ENCODE measurements at places on chromosomes 12 and 14. TPM values are rescaled to one million over a fixed set of nuclear protein-coding genes. Genes with fewer than 3 reads are reported as not detected.

GPD1 gene
- total RNA-seq: 0.29 TPM

DNA sequence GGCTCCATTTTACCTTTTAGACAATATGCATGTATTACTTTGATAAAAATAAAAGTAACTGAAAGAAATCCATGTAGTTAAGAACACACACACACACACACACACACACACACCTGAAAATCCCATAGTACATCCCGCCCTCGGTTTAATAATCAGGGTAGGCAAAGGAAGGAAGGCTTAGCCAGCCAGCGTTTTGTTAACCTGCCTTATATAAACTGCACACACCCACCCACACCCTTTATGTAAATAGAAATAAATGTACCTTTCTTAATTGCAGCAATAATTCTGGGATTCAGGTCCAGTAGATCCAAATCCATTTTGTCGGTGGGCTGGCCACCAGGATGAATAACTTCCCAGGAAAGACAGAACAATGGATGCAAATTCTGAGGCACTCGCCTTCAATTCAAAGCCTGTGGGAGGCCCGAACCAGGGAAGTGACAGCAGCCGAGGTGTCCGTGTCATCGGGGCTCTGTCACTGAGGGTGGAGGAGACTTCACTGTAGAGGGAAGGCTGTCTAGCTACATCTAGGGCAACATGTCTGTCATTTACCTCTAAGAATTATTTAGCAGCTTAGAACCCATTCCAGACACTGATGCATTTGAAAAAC, 4.4 kb downstream of the XRCC3 start:
- H3K27ac ChIP-seq: no peak overlapping the region
- no peaks in the 10 kb centered on the region for H3K27me3 ChIP-seq
- H3K4me1 ChIP-seq: peaks cover 69% of the 10 kb centered on the region
- DNase-seq: no peak
- H3K4me3 ChIP-seq: no peak overlapping the region
- peaks cover 19% of the 10 kb centered on the region for H3K36me3 ChIP-seq

DNA sequence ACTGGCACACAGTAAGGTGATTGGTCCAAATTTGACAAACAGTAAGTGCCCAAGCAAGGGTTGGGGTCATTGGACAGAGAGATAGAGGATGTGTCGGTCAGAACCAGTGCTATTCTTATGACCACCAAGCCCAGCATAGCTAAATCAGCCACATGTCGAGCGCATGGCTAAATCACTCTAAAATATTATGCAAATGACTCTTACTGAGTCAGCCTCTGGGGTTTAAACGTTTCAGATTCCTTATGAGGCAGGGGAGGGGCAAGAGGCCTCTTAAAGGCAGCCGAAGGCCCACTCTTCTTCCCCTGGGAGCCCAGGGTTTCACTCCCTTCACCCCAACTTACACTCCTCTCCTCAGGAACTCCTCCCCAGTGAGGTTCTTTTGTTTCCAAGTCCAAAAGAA, 603 bp upstream of the ENDOU start:
- H3K36me3 ChIP-seq: peaks cover 6% of the 10 kb centered on the region
- no peak for DNase-seq
- H3K27me3 ChIP-seq: no peaks in the 10 kb centered on the region
- H3K4me1 ChIP-seq: peaks cover 16% of the 10 kb centered on the region
- H3K4me3 ChIP-seq: no peak overlapping the region

DNA sequence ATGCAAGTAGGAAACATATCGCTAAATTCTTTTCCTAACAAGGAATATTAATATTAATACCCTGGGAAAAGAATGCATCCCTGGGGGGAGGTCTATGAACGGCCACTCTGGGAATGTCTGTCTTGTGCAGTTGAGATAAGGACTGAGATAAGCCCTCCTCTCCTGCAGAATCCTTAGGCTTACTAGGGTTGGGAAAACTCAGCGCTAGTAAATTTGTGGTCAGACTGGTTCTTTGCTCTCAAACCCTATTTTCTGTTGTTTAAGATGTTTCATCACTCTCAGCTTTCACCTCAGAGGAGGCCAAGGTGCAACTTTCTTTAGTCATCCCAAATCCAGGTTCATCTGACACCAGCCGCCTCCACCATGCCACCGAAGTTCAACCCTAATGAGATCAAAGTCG, 11.2 kb upstream of the RESF1 start:
- no peaks in the 10 kb centered on the region for H3K4me1 ChIP-seq
- no peak overlapping the region for H3K27ac ChIP-seq
- H3K36me3 ChIP-seq: peaks cover 3% of the 10 kb centered on the region
- no peaks in the 10 kb centered on the region for H3K27me3 ChIP-seq
- no peak for DNase-seq

DNA sequence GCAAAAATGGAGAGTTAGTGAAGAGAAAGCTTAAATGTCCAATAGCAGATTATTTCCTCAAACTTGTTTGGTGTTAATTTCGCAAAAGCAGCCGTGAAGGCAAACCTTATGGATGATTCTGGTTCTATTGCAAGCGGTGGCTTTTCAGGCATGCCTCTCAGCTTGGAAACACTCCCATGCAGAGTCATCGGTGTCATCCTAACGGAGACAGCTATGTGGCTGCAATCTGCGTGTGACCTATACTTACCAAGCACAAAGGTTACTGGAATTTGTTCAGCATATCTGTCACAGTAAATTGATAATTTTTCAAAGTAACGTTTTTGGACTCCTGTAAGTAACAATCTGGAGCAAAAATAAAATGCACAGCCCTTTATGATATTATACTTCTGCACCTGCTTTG, 5.0 kb downstream of the BEST3 start:
- H3K27ac ChIP-seq: no peak overlapping the region
- DNase-seq: no peak
- H3K36me3 ChIP-seq: no peaks in the 10 kb centered on the region
- no peak overlapping the region for H3K4me3 ChIP-seq
- no peaks in the 10 kb centered on the region for H3K27me3 ChIP-seq
